Activated T-helper 1 cell treated with Interleukin-2 at 50 U/mL for 16 hours (primary cell): ENCODE measurements at places on chromosomes 12 and 14.

DNA sequence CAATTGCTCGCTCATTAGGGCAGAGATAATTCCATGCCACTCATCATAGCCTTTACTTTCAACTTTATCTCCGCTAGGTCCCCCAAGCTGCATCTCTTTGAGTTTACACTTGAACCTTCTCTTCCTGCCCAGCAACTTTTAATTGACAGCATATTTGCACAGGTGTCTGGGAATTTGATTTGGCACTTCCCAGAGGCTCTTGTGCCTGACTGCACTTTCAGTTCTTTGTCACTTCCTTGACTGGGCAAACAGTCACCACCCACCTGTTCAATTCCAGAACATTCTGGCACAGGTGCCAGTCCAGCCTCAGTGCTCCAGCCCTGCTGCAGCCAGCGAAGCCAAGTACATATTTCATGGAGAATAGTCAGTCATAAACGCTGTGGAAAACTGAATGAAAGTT lies 110.1 kb upstream of the LRIG3 start:
- DNase-seq: no peak

DNA sequence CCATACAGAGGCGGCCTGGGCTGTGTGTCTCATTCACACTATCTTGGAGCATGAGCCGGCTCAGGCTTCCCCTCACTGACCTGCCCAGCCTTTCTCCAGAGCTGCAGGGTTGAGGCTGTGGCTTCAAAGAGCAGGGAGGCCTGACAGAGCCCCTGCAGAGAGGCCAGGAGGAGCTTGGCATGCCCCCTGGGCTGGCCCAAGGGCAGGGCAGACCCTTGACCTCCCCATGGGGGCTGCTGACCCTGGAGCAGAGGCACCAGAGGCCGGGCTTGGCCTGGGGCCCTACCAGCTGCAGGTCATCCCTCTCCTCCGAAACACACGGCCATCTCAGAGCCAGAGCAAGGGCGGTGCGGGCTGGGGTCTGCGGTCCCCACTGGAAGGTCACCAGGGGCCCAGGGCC lies 46.6 kb upstream of the FZD10 start:
- no peak for DNase-seq

- DNase-seq: no peak
Observed at GRCh38 chr12:96132819-96133218, 61.4 kb upstream of the ELK3 start.

DNA sequence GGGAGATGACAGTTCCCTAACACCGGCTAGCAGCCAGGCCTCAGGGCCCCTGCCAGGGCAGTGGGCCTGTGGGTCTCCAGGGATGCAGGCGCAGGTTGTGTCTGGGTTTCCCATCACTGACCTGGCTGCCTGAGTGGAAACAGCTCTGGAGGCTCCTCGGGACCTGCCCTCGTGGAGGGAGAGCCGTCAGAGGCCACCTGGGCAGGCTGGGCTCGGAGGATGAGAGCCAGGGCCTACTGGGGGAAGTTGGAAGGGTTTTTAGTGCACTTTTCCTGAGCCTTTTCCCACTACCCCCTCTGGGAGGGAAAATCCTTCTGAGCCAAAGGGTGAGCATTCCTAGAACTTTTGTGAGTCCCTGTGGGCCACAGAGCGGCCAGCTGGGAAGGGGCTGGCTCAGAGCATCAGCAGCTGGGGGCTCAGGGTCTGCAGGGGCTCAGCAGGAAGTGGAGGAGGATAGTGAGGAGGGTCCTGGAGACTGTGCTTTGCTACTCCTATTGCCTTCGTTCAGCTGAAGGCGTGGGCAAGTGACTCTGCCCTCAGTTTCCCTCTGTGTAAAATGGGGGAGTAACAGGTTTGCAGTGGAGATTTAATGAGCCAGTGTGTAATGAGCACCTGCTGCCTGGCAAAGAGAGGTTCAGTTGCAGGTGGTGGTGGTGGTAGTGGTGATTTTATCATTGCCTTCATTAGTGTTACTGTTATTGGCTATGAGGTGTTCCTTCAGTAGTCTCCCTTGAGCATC lies 1.8 kb downstream of the SH2B3 start:
- no peak for DNase-seq

DNA sequence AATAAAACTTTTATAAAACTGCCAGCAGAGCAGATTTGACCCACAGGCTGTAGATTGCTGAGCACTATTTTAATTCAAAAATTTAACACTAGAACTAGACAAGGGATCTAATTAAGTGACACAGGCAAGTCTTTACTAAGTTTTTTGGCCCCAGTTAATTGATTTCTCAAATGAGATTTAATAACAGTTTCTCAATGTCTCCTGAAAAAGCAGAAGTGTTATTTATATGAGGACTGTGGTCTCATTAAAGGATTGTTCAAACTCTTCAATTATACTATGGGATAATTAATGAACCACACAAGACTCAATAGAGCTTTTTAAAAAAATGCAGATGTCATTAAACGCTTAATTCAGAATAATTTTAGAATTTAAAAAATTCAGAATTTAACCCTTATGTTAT lies 1.9 kb downstream of the HEATR5A start:
- DNase-seq: no peak

- no peak for DNase-seq
Observed at GRCh38 chr12:124734224-124734788, 129.4 kb downstream of the SCARB1 start.

- DNase-seq: no peak
Observed at GRCh38 chr12:109580272-109580671, 6.7 kb downstream of the MVK start.

DNA sequence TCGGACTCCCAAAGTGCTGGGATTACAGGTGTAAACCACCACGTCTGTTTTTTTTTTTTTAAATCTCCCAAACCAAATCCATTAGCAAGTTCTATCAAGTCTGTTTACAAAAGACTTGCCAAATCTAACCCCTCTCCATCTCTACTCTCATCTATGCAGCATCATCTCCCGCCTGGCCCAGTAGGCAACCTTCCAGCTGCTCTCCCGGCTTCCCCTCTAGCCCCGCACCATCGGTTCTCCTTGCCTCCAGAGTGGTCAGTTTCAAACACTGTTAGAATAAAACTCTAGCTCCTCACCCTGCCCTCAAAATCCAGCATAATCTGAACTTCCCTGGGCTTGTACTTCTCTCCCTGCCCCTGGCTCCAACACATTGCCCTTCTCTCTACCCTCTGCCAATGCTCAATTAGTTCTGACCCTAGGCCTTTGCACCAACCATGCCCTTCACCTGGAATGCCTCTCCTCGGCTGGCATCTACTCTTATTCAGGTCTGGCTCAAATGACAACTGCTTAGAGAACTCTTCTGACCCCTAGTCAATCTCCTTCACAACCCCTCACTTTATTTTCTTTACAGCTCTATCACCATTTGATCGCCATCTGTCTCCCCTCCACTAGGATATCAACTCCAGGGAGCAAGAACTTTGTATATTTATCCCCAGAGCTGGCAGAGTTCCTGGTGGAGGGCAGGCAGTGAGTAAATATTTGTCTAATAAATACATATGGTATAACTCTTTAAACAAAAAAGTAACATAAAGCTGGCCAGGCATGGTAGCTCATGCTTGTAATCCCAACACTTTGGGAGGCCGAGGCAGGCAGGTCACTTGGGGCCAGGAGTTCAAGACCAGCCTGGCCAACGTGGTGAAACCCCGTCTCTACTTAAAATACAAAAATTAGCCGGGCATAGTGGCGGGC lies 4.9 kb downstream of the WSB2 start:
- no peak for DNase-seq

DNA sequence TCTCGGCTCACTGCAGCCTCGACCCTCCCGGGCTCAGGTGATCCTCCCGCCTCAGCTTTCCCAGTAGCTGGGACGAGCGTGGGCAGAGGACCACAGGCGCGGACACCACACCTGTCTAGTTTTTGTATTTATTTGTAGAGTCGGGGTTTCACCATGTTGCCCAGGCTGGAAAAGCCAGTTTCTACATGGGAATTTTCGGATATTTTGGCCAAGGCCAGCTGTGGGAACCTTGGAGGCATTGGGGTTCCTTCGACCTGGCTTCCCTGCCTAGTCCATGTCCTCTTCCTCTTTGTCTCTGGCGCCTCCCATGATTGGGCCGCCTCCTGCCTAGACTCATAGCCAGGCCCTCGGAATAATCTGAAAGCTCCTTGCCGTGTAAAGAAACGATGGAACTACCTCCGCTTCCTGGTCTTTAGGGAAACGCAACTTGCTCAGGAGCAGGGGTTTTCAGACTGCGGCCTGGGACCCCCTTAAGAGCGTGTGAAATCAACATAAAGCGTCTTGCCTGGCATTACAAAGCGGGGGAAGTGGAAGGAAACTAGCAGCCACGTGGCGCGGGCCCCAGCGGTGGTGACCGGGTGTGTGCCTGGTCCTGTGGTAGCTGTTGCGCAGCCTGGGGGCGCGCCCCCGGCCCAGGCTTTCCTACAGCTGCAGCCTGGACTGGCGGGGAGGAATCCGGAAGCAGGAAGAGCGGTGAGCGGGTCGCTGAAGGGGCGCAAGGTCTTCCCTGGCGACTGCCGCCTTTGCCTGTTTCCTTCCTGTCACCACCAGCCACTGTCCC lies 1.4 kb upstream of the HSP90AA1 start:
- peak; percentile 24 for DNase-seq

DNA sequence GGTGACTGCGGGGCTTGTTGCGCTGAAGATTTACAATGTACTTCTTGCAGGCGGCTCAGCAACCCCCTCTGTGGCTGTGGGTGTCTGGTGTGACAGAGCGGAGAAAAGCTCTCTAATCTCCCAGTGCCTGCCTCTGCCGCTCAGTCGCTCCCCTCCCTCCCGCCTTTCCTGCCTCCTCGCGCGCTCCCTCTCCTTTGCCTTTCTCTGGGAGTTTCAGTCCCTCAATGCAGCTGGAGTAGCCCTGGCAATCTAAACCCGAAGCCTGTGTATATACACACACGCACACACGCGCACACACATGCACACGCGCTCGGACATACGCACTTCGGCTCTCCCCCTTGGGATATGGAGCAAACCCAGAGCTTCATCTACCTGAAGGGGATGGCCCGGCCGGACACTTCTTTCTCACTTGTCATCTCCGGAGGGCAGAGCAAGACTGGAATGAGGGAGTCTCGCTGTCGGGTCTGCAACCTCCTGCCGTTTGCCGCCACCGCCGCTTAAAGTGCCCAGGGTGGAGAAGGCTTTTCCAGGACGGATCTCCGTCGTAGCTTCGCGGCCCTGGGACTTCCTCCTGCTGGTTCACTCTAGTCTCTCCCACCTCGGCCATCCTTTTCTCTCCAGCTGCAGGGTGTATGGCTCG lies 599 bp upstream of the TRHDE start:
- DNase-seq: no peak

DNA sequence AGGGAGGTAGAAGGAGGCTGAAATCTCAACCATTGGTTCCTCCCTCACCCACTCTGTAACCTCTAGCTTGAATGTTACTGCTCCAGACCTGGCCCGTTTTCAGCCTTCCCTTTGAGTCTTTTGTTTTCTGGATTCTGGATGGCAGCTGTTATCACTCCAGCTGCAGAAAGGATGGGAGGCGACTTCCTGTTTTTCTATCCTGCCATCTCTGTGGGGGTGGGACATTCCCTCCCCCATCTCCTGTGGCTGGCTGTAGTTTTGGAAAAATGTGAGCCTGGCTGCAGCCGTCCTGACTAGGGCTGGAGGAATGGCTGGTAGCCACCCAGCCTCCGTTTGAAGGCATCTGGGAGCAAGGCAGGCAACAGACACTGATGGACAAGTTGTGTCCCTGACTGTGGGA lies 2.9 kb upstream of the PPFIBP1 start:
- no peak for DNase-seq

DNA sequence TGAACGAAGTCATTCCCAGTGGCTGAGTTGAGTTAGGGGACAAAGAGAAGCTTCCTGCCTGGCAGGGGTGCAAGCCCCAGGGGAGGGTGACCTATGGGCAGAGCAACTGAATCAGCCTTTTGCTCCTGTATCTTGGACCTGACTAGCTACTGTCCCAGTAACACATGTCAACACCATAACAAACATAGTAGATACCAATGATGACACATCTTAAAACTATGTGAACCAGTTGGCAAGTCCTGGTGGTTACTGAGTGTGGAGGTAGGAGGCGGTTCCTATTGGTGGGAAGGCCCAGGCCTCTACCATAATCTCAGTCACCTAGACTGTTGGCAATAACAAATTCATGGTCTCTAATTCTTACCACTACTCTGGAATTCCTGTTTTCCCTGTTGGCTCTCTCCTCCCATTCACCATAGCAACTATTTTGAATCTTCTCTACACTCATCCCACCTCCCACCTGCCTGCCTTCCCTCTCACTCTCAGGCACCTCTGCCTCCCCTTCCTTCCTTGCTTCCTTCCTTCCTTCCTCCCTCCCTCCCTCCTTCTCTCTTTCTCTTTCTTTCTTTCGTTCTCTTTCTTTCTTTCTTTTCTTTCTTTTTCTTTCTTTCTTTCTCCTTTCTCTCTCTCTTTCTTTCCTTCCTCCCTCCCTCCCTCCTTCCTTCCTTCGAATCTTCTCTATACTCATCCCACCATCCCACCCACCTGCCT lies 8.1 kb upstream of the P2RX7 start:
- no peak for DNase-seq

DNA sequence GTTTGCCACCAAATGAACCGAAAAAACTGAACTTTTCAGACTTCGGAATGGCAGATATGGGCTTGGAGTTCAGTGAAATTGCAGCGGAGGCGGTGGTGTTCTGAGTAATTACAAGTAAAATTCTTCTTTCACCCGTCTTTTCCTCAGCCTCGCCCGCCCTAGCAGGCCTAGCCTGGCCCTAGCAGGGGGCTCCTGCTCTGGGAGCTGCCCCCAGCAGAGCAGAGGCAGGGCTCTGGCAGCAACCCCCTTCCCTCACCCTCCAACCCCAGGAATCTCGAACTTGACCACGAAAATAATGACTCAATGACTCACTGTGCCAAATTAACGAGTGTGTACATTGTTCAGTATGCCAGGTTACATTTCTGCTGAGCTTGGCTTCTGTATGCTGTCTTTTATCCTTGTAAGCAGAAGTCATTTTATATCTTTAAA lies 1.1 kb downstream of the PAPLN start:
- no peak for DNase-seq

- DNase-seq: no peak
Observed at GRCh38 chr12:93122569-93123091, 193.5 kb upstream of the EEA1 start.

GRCh38 chr12:68871396-68871795 lies 61.6 kb downstream of the CPM start:
- no peak for DNase-seq

- no peak for DNase-seq
Observed at GRCh38 chr14:99744873-99745224, 48.4 kb upstream of the EML1 start.

DNA sequence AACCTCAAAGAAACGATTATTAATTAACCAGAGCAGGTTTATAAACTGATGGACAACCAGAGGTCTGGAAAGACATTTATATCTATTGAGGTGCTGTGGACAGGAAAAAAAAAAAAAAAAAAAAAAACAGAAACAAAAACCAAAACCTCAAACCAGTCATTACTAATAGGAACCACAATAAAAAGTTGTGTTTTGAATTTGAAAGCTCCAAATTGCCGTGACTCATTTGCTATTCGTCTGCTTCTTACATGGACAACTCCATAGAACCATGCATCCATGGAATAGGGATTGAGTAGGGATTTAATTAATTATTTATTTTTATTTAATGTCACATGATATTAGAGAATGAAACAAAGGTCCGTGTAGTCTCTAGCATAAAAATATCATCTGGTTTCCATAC lies 134.1 kb upstream of the SSTR1 start:
- DNase-seq: no peak
